ENCODE measurements at places on chromosomes 1 and 21.

- DNase-seq, result no peak
Measured at GRCh38 chr21:35195232-35195631, 146.1 kb upstream of the RUNX1 start.

DNA sequence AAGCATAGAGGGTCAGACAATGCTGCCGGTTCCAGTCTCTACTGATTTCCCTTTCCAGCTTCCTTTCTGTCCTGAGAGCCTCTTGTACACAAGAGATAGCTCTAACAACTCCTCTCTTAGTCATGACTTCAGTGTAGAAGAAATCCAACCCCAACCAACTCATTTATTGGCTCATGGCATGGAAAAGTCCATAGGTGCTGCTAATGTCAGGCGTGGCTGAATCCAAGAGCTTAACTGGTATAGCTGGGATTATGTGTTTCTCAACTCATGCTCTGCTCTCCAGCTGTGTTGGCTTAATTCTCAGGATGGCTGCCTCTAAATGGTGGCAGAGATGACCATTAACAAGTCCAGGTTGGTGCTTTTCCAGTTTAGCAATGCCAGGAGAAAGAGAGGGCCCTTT, 12.4 kb upstream of the THRAP3 start:
- DNase-seq, result no peak

GRCh38 chr1:92940541-92940940, 20.7 kb downstream of the DIPK1A start:
- no peak for DNase-seq

GRCh38 chr1:70486676-70487458, 75.8 kb downstream of the CTH start:
- DNase-seq, result no peak

- no peak for DNase-seq
Measured at GRCh38 chr1:180854001-180854400, 58.7 kb upstream of the KIAA1614 start.

DNA sequence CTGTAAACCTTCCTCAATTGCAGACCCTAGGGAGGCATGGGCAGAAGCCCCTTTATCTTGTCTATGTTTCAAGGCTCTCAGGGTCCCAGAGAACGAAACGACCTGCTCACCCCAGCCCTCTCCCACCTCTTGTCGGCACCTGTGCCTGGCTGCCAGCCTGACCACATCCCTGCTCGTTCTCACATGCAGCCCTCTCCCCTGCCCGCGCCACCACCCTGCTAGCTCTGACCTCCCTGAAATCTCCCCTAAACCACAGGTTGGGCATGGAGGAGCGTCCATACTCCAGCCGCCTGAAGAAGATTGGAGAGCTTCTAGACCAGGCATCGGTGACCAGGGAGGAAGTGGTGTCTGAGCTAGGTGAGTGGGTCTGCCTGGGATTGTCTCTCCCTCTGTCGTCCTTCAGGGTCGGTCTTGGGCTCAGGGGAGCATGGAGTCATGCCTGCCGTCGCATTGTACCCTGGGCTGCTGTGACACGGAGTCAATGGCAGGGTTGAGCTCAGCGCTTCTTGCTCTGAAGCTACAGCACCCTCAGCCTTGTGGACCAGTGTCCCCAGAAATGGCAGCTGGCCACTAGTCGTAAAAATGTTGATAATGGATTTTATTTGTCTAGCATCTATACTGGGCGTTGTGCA, 3.6 kb downstream of the ADPRS start:
- no peak for DNase-seq
